ENCODE measurements at places on chromosomes 1 and 21.

- no peak for DNase-seq
Measured at GRCh38 chr1:61142726-61143500, 60.6 kb downstream of the NFIA start.

DNA sequence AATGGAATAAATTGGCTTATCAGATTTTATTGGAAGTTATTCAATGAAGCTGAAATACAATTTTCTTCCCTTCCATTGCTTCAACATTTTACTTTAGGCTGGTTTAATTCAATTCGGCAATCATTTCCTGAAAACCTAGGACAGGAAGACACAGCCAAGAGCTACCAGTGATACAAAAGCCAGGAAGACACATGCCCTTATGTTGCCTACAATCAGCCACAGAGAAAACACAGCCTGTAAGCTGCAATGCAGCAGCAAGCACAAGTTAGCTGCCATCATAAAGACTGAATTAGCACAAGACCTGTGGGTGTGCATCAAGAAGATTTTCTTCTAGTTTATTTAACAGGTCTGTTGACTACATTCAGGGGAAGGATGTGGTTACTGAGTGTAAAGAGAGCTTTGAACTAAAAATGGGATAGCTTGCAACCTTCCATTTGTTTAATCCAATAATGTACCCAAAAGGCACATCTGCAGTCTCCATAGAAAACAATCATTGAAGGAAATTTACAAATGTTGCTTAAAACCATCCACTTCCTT is 193.8 kb downstream of the KCNH1 start:
- DNase-seq, result no peak

- no peak for DNase-seq
Measured at GRCh38 chr21:16863908-16864307, 648.9 kb upstream of the CXADR start.

DNA sequence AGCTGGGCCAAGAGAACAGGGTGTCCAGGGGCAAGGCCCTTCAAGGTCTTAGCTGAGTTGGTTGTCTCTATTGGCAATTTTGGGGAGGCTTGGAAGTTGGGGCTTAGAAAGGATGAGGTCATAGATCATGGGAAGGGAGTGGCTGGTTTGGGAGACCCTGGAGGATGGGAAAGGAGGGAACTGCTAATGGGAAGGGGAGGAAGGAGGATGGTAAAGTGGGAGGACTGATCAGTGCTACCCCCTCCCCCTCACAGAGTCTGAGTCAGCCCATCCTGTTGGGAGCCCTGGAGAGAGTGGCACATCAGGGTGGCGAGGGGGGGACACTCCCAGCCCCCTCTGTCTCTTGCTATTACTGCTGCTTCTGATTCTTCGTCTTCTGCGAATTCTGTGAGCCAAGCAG is 5.1 kb downstream of the EFNA4 start:
- no peak for DNase-seq

DNA sequence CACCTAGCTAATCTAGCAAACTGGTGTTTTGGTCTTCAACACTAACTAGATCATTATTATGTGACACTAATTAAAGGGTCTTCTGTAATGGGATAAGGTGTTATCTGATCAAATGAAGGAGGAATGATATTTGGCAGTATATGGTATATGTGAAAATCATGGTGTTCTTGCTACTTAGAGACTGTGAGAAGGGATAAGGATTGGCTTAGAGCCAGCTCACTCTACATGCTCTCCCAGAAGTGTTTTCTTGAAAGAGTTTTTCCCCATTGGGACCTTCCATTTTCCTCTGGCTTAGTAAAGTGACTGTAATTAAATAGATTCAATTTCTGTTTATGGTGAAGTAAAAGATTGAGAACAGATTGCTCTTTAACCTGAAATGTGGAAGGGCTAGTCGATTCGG is 71.2 kb upstream of the RGL1 start:
- DNase-seq, result no peak

DNA sequence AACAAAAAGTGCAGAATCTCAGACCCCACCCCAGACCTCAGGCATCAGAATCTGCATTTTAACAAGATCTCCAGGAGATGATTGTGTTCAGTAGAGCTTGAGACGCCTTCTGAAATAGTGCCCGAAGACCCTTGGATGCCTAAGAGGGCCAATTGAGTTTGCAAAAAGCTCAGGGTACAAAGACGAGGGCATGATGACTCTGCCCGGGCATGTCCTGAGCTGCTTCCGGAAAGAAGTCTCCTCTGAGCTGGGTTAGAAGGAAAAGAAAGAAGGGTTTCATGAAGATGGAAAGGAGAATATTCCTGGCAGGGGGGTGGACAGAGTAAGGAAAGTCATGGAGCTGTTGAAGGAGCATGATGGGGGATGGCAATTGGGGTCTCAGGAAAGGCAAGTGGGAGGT is 246.1 kb upstream of the TMEM51 start:
- DNase-seq, result no peak

- no peak for DNase-seq
Measured at GRCh38 chr1:31696242-31696641, 7.6 kb downstream of the COL16A1 start.

DNA sequence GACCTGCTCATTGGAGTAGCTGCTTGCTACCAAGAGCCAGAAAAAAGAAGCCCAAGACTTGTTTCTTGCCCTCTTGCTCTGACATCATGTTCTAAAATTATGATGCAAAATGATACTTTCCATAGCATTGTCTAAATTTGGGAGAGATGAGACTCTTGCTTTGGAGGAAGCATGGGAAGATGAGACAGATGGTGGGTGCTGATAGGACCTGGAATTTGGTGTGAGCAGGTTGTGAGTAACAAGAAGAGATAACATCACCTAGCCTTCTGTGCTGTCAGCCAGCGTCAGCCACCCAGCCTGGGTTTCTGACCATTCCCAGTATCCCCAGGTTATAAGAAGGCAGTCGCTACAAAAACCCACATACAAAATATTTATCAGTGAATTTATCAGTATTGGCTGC is 67.1 kb upstream of the GCLM start:
- no peak for DNase-seq

GRCh38 chr1:186530109-186530508 is 69.2 kb upstream of the PDC start:
- no peak for DNase-seq

GRCh38 chr1:160371756-160372155 is 4.9 kb downstream of the NHLH1 start:
- DNase-seq, result no peak

DNA sequence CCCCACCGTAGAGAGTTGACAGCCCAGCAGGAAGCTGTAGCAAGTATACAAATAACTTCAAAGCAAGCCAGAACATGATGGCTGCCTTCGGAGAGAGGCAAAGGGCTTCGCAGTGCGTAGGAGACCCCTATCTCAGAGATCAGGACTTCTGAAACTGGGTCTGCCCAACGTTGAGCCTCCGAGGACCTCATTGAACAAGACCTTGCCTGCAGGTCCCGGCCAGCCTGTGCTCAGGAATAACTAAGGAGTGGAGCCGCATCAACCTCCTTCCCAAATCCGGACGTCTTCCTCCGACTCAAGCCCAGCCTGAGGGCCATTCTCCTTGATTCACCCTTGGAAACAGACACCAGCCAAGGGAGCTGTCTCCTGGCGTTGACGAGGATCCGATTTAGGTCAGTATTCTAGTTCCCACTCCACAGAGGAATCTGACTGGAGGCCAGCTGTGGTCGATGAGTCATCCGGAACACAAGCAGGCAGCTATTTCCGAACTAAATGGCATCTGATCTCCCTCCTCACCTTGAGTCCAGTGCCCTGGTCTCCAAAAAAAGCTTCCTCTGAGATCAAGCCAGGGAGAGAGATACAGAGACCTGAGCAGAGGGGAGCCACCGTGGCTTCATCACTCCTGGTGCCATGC is 166.5 kb upstream of the COA6 start:
- DNase-seq, result no peak

GRCh38 chr1:35932158-35932636 is 1.3 kb downstream of the AGO3 start:
- no peak for DNase-seq

- no peak for DNase-seq
Measured at GRCh38 chr1:152786077-152786476, at the start of gene LCE1E. Gene LCE1E, plus strand, starts transcription at chr1:152786257. Its CDS starts 1,043 bp downstream, at chr1:152787300.

DNA sequence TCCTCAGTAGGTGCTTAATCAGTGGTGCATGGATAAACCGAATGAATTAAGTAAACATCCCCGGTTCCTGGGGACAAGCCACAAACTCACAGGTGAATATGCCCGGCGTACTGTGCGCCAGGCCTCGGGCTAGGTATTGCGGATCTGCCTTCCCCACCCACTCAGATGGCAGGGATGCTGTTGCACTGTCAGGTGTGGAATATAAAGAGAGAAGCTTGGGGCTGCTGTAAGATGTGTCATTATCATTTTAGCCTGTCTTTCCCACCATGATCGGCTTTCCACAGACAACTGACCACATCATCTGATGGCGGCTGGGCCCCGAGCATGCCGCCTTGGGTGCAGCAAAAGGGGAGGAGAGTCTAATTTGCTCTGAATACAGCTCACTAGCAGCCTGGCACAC is 45.4 kb upstream of the LRP8 start:
- no peak for DNase-seq

GRCh38 chr1:56357927-56358690 is 221.3 kb downstream of the PLPP3 start:
- no peak for DNase-seq

- no peak for DNase-seq
Measured at GRCh38 chr1:229325853-229326487, 16.9 kb downstream of the CCSAP start.

GRCh38 chr1:162003061-162003829 is 20.4 kb downstream of the OLFML2B start:
- no peak for DNase-seq

DNA sequence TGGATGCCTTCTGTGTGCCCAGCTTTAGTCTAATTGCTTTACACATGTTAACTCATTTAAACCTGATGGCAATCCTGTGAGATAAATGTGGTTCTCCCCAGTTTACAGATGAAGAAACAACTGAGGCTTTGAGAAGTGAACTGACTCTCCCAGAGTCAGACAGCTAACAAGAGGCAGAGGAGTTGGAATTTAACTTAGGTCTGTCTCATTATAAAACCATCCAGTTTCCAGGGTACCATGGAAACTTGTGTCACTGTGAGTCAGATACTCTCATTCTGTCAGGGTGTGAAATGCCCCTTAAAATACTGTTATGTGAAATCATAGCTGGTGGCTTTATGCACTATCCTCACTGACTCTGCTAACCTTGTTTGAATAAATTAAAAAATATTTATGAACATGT is 206.6 kb downstream of the PBX1 start:
- DNase-seq, result no peak

DNA sequence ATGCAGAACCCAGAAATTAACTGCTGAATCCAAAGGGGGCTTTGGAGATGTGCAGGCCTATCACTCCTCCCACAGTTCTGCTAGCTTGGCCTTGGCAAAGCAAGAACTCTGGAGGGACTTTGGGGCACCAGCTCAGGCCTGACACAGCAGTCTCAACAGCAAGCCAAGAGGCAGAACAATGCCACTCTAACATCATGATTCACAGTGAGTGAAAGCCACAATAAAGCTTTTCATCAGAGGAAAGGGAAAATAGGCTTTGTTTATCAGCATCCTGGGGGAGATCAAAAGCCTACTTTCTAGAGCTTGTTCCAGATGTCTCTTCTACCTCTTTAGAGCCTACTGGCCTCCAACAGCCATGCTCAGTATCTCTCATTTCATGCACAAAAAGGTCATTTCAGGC is 283.4 kb downstream of the KCNH1 start:
- DNase-seq, result no peak

DNA sequence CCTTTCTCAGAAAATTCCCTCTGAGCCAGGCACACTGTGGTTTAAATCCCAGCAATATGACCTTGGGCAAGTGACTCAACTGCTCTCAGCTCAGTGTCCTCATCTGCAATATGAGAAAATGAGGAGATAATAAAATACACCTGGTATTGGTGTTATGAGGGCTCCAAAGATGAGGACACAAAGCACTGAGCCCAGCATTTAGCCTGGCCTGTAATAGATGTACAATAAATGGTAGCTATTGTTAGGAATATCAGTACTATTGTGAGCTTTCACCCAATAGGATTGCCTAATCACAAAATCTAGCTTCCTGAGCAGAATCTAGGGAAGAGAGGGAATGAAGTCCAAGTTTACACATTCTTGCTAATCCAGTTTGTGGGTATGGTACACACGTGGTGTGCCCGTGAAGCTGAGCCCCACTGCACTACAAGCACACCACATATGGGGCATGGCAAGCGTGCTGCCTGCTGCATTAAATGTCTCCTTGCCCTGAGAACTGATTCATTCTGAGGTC is 24.3 kb upstream of the SLC30A1 start:
- DNase-seq, result no peak

DNA sequence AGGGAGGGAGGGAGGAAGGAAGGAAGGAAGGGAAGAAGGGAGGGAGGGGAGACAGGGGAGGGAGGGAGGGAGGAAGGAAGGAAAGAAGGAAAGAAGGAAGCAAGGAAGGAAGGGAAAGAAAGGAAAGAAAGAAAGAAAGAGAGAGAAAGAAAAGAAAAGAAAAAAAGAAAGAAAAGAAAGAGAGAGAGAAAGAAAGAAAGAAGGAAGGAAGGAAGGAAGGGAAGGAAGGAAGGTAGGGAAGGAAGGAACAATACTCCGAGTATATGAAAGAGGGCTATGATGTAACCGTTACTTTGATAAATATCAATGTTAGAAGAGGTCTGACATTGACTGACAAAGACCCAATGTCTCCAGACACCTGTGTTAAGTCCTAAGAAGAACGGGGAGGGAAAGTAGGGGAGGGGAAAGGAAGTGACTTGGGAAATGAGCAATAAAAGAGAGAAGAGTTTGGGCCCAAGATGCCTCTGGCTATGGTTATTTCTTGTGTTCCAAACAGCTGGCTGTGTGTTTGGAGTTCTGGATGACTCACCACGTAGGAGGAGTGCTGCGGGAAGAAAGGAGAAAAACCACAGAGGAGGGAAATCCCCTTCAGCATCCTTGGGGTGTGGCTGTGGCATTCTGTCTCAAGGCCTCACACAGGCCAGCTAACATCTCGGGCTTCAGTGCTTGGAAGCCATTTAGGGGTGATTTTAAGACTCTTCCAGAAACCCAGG is 37.0 kb upstream of the RXRG start:
- DNase-seq, result no peak

- DNase-seq, result no peak
Measured at GRCh38 chr1:74478979-74479378, 33.4 kb downstream of the LRRC53 start.

- DNase-seq, result no peak
Measured at GRCh38 chr1:15260418-15261154, 13.6 kb downstream of the FHAD1 start.

All from activated CD4-positive, alpha-beta T cell treated with anti-CD3 and anti-CD28 coated beads for 1 hour (primary cell).